RPMI7951 (cell line): ENCODE measurements at places on chromosomes 1 and 21.
A peak's percentile ranks its signal among the peaks of the same experiment; 100 is the strongest.

GRCh38 chr1:166069390-166069789 lies 97.4 kb downstream of the FAM78B start:
- no peak for DNase-seq

DNA sequence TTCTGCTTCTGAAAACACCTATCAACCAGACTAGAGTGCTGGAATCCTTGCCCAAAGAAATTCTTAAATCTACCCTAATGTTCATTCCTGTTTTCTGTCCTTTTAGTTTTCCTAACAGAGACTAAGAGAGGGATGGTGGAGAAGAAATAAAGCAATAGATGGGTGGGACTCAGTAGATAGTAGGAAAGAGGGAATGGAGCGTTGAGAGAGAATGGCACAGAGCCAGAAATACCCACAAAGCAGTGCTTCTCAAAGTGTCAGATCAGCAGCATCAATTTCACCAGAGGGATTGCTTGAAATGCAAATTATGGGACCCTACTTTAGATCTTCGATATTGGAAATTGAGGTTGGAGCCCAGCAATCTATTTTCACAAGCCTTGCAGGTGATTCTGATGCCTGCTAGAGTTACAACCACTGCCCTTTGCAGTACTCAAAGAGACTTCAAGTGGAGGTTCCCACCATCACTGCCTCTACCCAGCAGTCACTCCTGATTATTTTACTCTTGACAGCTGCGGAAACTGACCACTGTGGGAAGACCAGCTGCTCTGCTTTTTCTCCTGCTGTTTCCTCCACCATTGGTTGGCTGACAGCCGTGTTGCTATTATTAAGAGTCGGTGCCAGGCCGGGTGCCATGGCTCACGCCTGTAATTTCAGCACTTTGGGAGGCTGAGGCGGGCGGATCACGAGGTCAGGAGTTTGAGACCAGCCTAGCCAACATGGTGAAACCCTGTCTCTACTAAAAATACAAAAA lies 11.4 kb upstream of the PRPF3 start:
- DNase-seq = no peak

DNA sequence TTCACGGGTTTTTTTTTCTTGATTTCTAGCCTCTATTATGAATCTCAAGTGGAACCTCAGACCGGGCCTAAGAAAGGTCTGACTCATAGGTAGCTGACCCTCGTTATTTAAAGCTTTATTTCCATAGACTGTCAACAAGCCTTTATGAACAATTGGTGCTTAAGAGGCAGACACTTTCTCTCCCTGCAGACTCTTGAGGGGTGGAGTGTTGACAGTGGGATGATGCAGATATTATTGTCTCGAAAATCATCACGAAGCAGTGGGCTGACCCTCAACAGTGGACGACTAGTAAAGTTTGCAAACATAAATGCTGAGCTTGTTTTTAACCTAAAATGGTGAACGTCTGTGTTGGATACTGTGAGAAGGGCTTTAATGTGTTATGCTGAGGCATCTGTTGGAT lies 1.8 kb downstream of the SFT2D2 start:
- DNase-seq = peak; percentile 29

GRCh38 chr1:62720946-62721554 lies 32.9 kb upstream of the DOCK7 start:
- peak; percentile 15 for DNase-seq

DNA sequence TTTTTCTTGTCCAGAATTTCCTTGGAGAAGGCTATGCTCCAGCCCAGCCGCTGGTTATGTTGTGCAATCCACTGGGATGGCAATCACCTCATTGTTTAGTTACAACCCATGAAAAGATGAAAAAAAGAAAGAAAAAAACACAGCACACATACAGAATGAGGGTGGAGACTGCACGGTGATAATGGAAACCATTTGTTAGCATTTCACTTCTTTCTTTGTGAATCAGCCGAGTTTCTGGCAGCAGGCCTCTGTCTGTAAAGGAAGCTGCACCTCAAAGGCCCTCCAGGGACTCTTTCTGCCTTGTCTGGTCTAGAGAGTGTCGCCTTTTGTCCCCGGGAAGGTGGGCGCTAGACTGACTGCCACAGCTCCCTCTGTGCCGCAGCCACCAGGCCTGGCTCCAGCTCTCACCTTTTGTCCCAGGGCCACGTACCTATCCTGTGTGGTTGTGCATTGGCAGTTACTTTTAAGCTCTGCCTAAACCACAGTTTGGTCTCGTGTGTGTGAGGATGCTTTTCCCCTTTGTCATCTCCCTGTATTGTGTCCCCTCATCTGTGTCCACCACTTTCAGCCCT lies 35.6 kb downstream of the NGF start:
- peak; percentile 94 for DNase-seq

DNA sequence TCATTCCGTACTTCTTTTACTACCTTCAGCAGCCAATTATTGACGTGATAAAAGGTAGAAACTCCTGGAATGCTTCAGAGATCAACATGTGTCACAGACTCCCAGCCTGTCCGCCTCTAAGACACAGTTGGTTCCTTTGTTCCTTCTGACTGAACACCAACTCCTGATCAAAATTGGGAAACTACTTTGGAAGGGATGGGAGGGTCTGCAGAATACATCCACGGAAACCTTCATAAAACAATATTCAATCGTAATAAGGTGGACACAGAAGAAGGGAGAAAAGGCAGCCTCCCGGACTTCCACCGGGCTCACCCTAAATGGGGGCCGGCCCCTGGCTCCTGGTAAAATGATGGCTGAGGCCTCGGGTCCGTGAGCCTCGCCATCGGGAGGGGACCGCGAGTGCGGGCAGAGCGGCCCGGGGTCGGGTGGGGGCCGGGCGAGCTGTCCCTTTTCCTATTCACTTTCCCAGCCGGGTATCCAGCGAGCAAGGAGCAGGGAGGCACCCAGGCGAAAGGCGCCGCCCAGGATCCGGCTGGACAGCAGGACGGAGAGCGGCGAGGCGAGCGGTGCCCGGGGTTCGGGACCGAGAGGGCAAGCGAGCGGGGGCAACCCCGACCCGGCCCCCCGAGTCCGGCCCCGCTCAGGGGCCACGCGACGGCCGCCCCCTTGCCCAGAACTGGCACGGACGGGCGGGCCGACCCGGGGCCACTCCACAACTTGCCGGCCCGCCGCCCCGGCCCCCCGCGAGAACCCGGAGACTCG lies 805 bp downstream of the NRIP1 start:
- DNase-seq = peak; percentile 52
